HS-27A (cell line): ENCODE measurements at places on chromosomes 7 and 10.

GRCh38 chr7:18590241-18590640 is 94.7 kb downstream of the HDAC9 start:
- DNase-seq: no peak

GRCh38 chr10:124649214-124649613 is 95.0 kb downstream of the FAM53B start:
- no peak for DNase-seq

DNA sequence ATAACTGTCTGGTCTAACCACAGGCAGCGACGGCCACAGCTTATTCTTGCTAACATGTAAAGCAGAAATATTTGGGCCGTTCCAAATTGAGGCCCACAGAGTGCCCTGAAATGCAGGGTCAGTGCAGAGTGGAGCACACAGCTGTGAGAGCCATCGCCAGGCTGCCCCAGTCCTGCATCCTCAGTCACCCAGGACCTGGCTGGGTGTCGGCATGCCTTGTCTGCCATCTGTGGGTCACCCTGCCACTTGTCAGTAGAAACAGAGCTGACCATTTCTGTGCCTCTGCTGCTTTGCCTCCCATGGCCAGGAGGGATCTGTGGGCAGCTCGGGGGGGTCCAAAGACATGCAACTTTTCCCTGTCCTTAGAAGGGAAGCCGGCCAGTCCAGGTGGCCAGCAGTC is 57.3 kb upstream of the BTBD16 start:
- no peak for DNase-seq

DNA sequence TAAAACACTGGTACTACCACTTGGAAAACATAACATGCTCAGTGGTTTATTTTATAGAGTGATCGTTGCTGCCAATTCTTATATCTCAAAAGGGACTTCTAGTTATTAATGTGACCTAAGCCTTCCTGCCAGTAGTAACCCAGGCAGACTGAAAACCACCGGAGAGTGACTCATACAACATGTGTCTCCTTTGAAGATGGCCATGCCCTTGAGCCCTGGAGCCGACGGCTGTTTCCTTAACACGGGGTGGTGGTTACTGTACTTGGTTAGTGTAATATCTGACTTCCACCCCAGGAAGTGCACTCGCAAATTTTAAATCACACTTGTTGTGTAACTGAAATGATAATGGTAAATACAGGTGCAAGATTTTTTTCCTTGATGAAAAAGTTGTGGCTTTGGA is 30.5 kb downstream of the JAKMIP3 start:
- DNase-seq: no peak

DNA sequence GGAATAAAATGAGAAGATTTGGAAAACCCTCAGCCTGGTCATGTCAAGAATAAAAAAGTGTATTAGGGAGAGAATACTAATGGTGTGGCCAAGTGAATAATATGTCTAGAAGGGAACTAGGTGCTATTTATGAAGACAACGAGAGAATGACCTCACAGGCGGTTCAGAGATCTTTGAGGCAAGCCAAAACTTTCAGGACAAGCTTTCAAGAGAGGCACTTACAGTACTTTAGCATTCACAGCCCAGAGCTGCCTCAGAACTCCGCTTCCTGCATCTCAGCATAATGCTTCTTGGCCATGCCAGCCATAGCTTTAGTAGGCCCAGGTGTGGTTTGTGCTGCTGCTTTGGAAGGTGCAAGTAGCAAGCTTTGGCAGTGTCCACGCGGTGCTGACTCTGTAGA is 37.2 kb upstream of the CCDC7 start:
- DNase-seq: no peak

GRCh38 chr10:46543466-46544377 is 12.7 kb downstream of the GPRIN2 start:
- no peak for DNase-seq

DNA sequence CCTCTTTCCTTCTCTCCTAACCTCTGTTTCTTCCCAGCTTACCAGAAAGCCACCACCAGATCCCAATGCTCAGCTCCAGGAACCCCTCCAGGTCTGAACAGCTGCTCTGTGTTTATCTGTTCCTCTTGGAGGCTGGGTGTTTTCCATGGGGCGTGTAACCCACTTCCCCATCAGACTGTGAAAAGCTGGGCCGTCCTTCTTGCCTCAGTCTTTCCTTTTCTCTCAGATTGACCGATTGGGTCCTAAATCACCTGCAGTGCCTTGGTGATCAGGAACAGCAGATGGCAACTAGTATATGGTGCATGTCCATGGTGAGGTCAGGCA is 4.8 kb downstream of the SH3PXD2A start:
- DNase-seq: no peak

DNA sequence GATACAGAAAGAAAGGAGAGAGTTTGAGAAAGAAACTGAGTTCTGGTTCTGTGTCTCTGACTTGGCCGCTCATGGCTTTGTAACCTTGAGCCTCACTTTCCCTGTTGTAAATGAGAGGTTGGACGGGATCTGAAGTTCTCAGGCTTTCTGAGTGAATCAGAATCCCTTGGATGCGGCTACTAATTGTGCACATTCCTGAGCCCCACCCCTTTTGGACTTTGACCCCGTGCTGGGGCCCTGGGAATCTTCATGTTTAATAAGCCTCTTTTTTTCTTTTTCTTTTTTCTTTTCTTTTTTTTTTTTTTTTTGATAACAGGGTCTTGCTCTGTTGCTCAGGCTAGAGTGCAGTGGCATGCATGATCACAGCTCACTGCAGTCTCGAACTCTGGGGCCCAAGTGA is 26.9 kb downstream of the SLC25A28 start:
- no peak for DNase-seq

DNA sequence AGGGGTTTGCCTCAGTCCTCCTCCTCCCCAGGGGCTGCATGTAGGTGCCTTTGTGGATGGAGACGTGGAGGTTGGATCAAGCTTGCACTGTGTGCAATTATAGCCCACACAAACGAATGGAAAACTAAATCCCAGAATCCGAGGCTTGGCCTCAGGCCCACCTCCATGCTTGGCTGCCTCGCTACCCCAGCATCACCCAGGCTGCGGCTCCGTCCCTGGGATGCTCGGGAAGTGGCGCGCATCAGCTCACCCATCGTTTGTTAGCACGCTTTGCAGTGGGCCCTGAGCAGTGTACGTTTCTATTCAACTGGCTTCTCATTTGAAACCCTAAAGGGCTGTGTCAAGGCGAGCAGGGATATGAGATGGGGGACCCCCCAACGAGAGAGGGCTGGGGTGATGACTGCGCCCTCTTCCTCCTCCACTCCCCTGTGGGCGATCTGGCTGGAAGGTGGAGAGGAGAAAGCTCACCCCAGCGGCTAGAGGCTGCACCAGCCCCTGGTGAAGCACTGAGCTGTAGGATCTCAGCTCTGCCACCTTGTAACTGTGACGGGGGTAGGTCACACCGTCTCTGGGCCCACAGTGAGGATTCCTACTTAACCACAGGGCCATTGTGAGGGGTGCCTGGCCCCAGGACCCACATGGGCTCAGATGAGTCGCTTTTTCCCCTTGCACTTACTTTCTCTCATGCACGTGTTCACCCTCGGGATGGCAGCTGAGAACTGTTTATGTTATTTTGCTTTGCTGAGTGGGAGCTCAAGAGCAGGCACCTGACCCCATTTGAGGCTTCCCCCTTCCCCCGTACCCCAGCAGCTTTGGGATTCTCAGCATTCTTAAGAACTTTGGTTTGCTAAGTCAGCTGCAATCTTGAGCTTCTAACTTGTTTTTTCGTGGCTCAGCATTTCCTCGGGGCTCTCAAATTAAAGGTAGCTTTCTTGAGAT is 12.7 kb upstream of the BTBD16 start:
- no peak for DNase-seq

DNA sequence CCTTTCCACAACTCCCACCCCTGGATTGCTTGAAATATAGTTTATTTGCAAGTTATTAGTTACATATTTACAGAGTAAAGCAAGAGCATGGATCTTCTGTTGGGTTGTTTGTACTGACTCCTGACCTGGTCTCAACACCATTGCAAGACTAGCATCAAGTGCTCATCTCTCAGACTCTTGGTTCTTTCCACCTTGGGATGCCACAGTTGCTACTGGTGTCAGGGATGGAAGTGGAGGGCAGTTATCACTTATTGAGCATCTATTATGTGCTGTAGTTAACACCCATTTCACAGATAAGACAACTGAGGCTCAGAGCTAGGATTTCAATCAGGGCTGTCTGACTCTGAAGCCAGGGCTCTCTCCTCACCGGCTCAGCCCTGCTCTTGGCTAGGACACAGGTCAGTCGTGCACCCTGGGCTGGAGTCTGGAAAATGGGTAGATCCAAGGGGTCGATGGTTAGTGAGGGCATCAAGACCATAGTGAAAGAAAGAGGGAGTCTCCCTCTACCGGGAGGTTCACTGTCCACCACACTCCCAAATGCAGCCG is 614 bp upstream of the ADAMTS14 start:
- DNase-seq: no peak

- no peak for DNase-seq
Measured at GRCh38 chr10:19204246-19204917, 155.8 kb downstream of the MALRD1 start.

DNA sequence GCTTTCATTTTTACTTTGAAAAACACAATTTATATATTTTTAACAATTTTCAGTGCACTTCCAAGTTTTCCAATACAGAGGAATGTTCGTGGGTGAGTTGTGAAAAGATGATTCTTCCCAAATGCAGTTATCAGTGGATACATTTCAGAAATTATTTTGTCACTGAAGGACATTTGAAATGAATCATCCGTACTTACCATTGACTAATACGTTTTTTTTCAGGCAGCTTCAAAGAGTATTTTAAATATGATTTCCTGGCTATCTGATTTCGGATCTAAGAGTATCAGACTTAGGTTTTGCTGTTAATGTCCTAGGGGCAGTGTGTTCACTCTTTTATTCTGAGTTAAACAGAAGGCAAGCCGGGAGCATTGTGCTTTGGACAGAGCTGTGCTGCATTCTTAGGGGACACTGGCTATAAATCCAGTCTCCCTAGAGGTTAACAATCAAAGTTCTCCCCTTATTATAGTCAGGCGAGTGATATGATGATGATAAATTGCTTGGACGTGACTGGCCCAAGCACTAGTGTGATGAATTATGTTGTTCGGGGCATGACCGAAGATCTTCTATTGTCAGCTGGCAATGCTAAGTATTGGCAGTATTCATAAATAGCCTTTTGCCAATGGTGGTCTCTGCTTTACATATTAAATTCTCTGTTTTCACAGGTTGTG is 4.5 kb downstream of the PTER start:
- DNase-seq: no peak

DNA sequence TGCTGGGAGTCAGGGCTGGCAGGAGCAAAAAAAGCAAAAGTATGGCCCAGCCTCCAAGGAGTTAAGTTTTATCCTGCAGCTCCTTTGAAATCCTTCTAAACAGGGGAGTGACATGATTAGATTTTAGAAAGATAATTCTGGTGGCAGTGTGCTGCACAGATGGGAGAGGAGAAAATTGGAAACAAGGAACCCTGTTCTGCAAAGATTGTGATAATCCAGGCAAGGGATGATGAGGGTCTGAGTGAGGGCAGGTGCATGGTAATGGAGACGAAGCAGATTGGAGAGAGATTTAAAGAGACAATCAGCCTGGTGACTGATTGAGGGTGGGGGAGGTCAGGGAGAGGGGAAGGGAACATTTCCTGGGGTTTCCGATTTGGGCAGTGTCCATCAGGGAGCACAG is 444.7 kb upstream of the PODXL start:
- no peak for DNase-seq

DNA sequence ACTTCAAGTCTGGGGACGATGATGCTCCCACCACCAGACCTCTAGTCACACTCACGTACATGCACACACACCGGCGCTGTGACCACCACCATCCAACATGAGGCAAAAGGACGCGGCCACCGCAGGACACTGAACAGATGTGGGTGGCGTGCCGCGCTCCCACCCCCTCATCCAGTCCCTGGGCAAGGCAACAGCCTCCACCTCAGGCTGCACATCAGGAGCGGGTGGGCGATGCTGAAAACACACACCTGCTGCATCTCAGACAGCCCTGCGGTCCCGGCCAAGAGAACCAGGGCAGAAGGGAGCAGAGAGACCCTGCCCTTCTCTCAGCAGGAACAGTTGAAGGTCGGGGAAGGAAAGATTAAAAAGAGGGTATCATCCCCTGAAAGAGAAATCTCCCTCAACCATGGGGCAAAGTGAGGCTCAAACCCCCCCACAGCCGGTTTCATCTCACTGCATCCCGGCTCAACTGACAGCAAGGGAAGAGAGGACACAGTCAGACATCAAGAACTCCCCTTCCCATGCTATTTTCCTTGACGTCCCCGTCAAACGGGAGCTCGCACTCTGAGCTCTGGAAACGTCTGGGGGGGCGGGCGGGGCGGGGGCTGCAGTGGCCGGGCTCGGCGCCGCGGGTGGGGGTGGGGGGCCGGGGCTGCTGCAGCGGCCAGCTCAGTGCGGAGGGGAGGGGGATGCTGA is 1.1 kb downstream of the CAMK2G start:
- DNase-seq: no peak

GRCh38 chr7:51666751-51667150 is 350.1 kb upstream of the COBL start:
- DNase-seq: no peak

DNA sequence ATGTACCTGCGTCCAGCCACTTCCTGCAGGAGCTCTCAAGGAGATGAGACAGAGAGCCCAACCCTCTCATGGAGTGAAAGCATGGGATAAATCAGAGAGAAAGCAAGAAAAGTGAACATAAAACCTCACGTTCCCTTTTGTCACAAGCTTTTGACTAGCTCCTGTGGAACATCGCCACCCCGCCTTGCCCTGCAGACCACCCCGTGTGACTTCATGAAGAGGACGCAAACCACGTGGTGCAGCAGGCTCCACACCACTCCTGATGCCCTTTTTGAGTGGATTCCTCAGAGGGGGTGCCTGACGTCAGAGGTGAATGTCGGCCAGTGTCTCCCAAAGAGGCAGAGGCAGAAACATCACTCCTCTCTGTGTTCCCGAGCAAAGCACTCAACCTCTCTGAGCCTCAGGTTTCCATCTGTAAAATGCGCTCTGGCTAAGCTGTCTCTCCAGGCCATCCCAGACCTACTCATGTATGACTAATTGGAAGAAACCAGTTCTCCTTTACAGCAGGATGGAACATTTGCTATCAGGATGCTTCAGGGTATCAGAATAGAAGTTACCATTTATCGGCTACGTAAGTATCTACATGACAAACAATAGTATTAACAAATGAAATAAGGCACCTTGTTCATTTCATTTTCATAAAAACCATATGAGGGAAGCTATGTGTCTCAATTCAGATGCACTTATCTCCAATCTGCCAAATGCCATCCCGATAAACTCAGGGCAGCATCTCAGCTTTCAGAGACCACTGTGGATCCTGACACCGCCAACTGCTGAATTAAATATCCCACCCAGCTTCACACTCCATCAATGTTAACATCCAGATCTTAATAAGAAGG is 5.3 kb downstream of the ZNF488 start:
- DNase-seq: no peak

DNA sequence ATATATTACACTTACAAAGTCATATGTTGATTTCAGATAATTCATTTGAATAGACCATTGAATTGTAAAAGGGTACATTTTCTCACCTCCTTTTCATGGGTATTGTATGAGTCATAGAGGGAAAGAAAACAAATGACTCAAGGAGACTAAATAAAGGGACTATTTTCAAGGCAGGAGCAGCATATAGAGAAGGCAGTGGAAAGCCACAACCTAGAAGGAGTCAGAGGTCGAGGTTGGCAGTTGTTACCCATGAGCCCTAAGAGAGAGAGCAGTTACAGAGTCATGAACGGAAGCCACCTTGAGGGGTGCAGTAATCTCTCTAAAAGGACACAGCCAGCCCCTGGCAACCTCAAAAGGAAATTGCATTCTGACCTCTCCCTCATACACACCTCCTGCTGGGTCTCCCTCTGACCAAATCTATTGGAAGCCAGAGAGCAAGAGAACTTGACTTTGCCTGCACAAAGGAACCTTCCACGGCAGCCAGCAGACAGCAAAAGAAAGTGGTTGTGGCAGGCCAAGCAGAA is 137.9 kb downstream of the GRM8 start:
- no peak for DNase-seq

- DNase-seq: no peak
Measured at GRCh38 chr7:126776498-126776897, 476.2 kb downstream of the GRM8 start.
